AG10803 (cell line): ENCODE measurements at places on chromosomes 3 and 15.

DNA sequence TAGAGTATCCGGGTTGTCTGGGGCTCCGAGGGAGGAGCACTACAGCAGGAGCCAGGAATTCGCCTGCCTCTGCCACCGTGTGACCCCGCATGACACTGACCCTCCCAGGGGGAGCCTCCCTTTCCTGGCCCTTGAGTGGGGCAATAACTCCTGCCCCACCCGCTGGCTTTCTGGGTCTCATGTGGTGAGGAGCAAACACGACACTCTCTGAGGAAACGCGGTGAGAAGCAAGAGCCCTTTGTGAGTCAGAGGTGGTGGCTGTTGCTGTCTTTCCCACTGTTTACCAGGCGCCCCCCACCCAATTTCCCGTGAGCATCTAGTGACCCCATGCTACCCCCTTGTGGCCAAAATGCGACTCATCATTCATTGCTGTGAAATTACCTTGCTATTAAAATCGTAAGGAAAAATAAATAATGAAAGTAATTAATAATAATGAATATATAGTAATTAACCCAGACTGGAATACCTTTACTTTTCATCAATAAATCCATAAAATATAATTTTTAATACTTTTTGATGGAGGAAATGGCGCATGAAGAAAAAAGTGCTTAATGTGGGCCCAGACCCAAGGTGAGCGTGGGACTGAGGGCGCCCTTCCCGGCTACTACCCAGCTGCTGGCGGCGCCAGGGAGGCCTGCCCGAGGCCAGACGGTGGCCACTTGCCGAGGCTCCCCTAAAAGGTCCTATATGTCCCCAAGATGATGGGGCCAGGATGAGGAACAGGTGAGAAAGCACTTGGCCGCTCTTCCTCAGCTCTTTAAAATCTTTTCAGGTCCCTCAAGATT lies 29.3 kb downstream of the CCNL1 start:
- DNase-seq = peak; percentile 83

- no peak for DNase-seq
These were observed 43.5 kb downstream of the LPP start for GRCh38 chr3:188197388-188197847.

- no peak for DNase-seq
These were observed 105.5 kb downstream of the PLD1 start for GRCh38 chr3:171704814-171705213.

DNA sequence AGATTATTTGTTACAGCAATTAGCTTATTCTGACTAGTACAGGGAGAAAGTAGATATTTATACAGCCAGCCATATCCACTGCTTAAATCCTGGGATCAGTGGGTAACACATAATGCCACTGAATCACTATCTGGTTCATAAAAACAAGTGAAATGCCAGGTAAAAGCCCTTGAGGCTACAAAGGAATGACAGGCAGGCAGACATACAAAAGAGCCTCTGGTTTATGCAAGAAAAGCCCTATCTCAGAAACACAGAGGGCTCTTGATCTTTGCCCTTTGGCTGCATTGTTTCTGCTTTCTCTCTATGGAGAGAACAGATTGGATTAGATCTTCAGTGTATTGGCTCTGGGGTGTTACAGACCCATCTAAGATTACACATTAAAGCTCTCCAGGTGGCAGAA lies 115.4 kb upstream of the GADL1 start:
- DNase-seq = no peak

GRCh38 chr3:114553949-114554593 lies 260.2 kb downstream of the TIGIT start:
- DNase-seq = no peak

DNA sequence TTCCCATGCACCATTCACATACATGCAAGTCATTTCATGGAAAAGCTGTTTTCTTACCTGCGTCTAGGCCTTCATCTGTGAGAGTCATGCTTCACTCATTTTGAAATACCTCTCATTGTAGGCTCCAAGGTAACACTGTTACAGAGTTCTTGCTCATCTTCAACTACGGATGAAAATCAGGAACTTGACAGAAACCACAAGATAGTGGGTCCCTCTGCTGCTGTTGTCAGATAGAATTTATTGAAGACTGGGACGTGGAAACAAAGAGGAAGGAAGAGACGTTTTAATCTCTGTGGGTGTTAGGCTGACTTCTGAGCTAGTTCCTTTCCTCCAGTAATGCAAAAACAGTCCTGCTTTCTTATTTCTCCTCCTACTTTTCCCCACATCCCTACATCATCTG lies at the start of gene P2RY14:
Gene P2RY14, minus strand, starts transcription at position 313 of the 400 bp plus-strand sequence. CDS start 64,226 bp downstream, outside the sequence.
- DNase-seq = no peak

- DNase-seq = no peak
These were observed 68.0 kb downstream of the GMPS start for GRCh38 chr3:155938409-155938808.

- DNase-seq = no peak
These were observed 612 bp upstream of the LDHAL6B start for GRCh38 chr15:59205839-59206622.

GRCh38 chr15:51266656-51267050 lies 71.7 kb downstream of the CYP19A1 start:
- peak; percentile 13 for DNase-seq

- peak; percentile 15 for DNase-seq
These were observed 36.2 kb downstream of the AP4E1 start for GRCh38 chr15:50944672-50945071.

- DNase-seq = no peak
These were observed 557.4 kb upstream of the ARPP21 start for GRCh38 chr3:35081899-35082298.

GRCh38 chr15:89450076-89451006 lies 46.0 kb downstream of the RHCG start:
- DNase-seq = no peak

- DNase-seq = no peak
These were observed 8.3 kb downstream of the SLC9A9 start for GRCh38 chr3:143839980-143840379.

- DNase-seq = peak; percentile 87
These were observed 2.3 kb downstream of the LRRC28 start for GRCh38 chr15:99253381-99254090.

DNA sequence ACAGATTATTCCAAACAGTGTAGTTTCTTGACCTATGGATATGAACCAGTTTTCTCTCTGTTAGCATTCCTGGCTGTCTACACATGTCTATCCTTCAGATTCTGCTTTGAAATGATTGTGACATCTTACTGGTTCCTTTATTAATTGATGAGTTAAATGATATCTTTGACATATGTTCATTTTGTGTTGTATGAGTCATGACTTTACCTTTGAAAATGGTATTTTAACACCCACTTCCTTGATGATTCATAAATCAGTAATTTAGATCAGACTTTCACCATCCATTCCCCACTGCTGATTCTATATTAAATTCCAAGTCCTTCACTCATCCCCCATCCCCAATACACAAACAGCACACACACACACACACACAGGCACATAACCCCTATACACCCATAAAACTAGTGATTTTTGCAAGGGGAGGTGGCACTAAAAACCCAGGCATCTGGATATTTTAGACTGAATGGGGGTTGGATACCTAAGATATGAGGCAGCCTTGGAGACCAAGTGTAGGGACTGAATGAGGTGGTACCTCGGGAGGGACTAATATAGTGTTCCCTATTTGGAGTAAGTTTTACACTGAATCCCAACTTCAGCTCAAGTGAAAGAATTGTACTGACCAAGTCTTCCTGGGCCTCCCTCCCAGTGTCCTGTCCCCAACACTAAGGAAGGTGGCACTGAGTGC lies 9.7 kb downstream of the CCK start:
- DNase-seq = peak; percentile 60

DNA sequence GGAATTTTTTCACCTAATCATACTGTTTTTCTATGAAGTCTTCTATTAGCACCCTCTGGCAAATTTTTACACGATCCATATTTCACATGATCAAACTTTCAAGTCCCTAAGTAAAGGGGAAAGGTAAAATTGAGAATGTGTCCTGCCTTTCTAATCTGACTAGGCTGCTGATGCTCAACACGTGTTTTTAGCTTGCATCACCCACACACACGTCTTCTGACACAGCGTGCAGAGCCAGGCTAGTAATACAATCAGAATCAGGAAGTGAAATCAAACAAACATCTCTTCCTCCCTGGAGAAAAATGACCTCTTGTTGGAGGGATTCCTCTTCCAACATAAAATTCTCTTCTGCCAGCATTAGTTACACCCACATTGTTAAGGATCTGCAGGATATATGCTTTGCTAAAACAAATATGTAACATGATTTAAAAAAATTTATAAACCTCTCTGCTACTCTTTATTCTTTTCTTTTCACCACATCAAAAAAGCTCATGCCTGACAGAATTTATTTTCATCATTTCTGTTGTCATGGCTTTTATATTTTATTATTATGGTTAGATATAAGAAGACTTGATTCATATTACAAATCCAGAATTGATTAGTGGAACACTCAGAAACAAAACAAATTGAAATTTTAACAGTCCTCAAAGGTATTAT lies 122.4 kb downstream of the RAP2B start:
- peak; percentile 93 for DNase-seq

DNA sequence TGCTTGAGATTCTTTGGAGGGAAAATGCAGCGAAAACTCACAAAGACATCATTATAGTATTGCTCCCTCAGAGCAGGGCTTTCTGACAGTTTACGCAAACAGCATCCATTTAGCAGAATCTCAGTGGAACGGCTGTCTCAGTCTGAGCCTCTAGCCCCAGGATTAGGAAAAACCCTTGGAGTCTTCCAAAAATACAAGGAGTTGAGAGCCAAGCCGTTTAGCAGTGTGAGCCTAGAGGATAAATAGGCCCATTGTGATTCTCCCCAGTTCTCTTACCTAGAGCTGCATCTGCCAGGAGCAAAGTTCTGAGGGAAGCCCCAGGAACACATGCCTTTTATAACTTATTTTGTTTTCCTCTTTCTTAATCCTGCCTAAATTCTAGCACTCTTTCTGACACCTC lies 359.6 kb downstream of the NTRK3 start:
- DNase-seq = no peak

DNA sequence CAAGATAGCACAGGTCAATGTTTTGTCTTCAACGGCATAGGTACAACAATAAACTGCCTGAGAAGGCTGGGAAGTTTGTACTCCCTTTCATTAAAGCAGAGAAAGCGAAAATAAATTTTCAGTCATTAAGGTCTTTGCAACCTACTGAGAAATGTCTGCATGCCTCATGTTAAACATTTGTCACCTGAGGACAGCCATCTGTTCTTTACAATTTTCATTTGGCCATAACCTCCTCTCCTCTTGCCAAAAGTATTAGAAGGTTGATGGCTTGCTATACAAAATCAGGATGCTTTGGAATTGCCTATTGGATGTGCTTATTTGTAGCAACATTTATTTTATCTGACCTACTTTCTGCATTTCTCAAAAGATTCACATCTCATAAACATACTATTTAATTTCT lies 122.7 kb downstream of the GOLIM4 start:
- no peak for DNase-seq

GRCh38 chr3:10933805-10934481 lies 58.6 kb upstream of the SLC6A1 start:
- peak; percentile 16 for DNase-seq

DNA sequence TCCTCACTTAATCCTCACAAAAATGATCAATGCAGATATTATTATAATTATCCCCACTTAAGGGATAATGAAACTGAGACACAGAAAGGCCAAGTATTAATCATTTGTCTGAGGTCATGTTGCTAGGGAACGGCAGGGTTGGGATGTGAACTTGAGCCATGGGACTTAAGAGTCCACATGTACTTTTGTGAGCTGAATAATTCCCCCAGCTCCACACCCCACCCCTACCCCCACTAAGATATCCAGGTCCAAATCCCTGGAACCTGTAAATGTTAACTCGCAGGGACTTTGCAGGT lies 290.5 kb upstream of the GADL1 start:
- DNase-seq = peak; percentile 47

DNA sequence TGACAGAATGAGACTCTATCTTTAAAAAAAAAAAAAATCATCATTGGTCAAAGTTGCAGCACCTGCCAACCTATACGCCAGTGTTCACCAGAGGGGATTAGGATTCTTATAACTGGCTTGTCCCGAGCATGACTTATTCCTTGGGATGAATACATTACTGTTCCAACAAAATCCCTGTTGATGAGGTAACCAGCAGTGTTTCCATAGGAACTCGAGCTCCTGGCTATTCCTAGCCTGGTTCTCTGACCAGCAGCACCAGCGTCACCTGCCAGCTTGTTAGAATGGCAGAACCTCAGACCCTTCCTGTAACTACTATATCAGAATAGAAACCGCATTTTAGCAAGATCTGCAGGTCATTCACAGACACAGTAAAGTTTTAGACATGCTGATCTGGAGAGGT lies 364.4 kb downstream of the PTPRG start:
- no peak for DNase-seq

DNA sequence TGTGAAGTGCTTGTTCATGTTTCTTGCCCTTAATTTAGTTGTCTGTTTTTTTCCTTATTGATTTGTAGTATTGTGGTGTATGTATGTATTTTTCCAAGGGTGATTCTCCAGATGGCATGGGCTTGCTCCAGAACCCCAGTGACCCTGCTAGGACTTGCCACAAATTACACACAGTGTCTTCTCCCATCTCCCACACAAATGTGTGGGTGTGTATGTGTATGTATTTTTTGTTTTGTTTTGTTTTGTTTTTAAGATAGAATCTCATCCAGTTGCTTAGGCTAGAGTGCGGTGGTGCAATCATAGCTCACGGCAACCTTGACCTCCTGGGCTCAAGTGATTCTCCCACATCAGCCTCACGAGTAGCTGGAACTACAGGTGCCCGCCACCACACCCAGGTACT lies 36.2 kb upstream of the ARID3B start:
- no peak for DNase-seq
